Activated T-helper 1 cell treated with anti-CD3 and anti-CD28 coated beads, Interleukin-12 subunit alpha, Interleukin-12 subunit beta, Interleukin-2, Interleukin-4 antibody, amounts not matched to agents 30 ng/mL and 10 ng/mL and 1 ng/mL, durations not matched to agents 14 hours and 24 hours and 36 hours (primary cell): ENCODE measurements at places on chromosomes 13 and 19. TPM values are rescaled to one million over a fixed set of nuclear protein-coding genes. Genes with fewer than 3 reads are reported as not detected.
A peak's percentile ranks its signal among the peaks of the same experiment; 100 is the strongest.

Gene PRPF31
- total RNA-seq = 110 and 118 TPM in 2 replicates

- DNase-seq = no peak
Measured at GRCh38 chr13:61470786-61471185, 55.1 kb upstream of the PCDH20 start.

Gene MIR17HG
- total RNA-seq = 46.5 and 52.1 TPM in 2 replicates

DNA sequence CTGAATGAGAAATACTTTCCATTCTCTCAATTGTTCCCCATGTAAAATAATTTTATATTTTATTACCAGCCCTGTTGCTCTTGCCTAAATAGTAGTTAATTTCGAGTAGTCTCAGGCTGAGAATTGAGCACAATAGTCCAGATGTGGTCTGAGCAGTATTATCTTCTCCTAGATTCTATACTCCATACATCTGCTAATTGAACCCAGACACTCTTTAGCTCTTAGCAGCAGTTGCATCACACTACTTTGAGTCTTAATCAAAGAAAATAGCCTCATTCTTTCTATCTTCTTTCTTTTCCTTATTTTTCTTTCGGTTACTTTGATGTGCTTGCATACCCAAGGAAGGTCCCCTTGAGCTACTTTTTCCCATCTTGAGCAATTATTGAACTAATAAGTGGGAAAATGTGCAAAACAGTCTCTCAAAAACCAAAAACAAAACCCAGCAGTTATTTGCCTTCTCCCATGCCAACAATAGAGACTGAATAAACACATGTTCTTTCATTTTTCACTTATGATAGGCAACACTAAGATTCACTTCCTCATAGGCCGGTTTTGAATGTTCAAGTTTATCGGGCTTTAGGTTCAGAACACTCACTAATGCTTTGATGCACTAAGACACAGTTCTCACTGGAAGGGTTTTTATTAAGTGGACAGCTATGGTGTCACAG lies 204.5 kb downstream of the POU4F1 start:
- DNase-seq = no peak

DNA sequence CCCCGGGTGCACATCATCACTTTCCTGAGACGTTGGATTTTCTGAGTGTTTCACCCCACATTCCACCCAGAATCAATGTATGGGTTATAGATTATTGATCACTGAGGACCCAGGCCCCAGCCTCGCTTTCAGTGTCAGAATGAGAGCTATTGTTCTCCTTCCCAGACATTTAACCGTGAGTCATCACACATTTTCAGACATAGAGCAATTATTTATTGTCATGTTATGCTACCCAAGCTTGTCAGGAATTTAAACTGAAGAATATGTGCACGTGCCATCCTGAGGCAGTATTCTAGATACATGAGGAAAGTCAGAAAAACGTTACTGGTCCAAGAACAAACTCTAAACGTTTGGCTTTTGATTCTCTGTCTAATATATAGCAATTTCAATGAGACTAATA lies 276.6 kb upstream of the ZNF507 start:
- DNase-seq = no peak

Gene VSTM1
- not detected in 2 replicates for total RNA-seq

DNA sequence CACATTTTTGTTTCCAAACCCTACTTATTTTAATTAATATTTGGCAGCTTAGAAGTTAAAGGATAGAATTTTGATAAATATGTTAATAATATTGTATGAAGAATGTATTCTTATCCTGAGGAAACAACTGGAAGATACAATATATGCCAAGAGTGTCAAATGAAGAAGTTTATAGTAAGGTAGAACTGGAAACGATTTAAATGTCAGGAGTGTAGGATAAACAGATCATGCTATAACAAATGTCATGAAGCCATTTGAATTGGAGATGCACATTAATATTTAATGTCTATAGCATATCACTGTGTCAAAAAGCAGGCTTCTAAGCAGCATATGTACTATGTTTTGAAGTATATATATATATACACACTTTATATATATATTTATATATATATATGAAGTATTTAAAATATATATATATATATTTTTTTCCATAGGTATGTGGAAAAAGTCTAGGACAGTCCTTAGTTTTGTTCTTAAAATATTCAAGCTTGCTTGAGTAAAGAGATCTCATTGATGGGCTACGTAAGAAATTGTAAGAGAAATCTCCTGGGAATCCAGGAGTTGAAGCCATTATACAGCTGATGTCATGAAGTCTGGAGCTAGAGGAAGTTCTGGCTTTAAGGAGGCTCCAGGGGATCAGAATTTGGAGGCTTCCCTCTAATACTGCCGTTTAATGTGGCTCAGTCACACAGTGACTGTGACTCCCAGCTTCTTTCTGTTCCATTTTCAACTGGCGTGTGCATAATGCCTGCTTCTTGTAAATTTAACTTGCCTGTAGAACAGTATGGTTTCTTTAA lies 79.9 kb upstream of the MYCBP2 start:
- DNase-seq = no peak

- DNase-seq = no peak
Measured at GRCh38 chr19:55581145-55581822, 636 bp upstream of the ZNF579 start.

- no peak for DNase-seq
Measured at GRCh38 chr19:6766357-6767080, 716 bp downstream of the SH2D3A start.

DNA sequence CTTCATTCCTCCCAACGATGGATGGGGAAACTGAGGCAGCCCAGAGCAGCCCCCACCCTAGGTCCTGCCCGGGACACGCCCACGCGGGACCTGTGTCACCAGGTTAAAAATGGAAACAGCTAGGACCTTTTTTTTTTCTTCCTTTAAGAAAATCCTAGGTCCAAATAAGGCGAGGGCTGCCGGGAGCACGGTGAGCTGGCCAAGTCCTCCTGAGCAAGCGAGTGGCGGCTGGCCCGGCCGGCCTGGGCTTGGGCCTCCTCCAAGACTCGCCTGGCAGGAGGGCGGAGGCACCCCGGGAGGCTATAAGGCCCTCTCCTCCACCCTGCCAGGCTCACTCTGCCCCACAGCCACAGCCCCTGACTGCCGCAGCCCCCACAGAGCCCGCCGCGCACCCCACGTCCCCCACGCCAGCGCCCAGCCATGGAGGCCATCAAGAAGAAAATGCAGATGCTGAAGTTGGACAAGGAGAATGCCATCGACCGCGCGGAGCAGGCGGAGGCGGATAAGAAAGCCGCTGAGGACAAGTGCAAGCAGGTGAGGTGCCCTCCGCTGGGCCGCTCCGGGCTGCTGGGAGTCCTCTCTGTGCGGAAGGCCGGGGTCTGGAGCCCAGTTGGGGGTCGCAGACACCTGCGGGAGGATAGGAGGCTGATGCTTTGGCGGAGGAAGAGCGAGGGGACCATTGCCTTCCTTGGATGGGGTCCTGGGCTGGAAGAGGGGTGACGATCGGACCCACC lies 8.9 kb upstream of the TPM4 start:
- no peak for DNase-seq

Gene ATXN8OS
- not detected in 2 replicates for total RNA-seq

GRCh38 chr19:50873056-50873455 lies at the start of gene KLK2:
KLK2 (plus strand) TSS chr19:50873439; CDS start chr19:50873474, 35 bp downstream.
- DNase-seq = no peak

Gene VSTM2B
- not detected in 2 replicates for total RNA-seq

DNA sequence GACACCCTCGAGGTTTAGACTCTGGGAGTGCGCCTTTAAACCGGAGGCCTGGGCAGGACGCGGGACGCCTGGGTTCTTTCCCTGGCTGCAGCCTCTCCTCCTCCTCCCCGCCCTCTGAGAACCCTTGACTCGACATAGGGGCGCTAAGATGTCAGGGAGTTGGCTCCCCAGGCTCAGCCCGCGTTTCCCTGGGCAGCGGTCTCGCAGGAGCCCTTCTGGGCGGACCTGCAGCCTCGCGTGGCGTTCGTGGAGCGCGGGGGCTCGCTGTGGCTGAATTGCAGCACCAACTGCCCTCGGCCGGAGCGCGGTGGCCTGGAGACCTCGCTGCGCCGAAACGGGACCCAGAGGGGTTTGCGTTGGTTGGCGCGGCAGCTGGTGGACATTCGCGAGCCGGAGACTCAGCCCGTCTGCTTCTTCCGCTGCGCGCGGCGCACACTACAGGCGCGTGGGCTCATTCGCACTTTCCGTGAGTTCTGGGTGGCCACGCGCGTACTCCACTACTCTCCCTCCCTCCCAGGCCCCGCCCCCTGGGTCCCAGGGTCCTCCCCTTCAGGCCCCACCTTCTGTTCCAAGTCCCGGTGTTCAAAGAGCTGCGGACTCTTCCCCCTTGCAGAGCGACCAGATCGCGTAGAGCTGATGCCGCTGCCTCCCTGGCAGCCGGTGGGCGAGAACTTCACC lies 1.3 kb downstream of the ICAM5 start:
- peak; percentile 37 for DNase-seq

DNA sequence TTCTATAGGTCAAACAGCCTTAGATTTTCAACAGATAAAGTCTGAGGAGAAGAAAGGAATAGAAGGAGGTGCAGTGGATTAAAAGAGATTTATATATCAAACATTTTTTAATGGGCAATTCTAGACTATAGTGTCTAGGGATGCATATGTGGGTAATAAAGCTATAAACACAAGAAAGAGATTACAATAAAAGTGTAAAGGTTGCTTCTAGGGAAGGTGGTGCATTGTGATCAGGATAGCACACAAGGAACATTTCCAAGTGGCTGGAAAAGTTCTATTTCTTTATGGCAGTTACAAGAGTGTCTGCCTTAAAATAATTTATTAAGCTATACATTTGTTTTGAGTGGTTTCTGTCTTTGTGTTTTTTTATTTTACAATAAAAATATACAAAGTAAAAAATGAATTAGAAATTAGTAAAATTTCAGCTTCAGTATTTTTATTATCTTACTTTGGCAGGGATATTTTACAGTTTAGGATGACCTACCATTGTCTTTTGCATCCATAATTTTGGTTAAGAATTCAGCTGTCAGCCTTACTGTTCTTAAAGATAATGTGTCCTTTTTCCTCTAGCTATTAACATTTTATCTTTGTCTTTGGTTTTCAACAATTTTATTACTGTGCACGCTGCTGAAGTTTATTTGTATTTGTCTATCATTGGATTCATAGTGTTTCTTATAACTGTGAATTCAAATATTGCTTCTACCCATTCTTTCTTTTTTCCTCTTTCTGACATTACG lies 221.8 kb downstream of the LACC1 start:
- no peak for DNase-seq

GRCh38 chr19:51227326-51227725 lies 2.4 kb downstream of the CD33 start:
- no peak for DNase-seq

DNA sequence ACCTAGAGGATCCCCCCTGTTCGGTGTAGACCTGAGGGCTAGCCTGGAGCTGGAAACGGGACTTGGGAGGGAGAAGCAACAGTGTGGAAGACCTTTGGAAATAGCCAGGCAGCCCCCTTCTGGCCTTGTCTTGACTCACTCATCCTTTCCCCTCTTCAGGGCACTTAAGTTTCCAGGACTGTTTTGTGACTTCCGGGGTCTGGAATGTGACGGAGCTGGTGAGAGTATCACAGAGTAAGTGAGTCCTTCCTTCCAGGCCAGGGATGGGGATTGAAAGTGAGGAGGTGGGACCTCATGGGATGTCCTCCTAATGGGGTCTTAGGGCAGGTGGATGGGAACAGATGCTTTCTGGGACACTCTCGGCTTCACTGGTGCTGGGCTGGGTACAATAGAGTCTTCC lies 29.4 kb downstream of the LYL1 start:
- DNase-seq = no peak

DNA sequence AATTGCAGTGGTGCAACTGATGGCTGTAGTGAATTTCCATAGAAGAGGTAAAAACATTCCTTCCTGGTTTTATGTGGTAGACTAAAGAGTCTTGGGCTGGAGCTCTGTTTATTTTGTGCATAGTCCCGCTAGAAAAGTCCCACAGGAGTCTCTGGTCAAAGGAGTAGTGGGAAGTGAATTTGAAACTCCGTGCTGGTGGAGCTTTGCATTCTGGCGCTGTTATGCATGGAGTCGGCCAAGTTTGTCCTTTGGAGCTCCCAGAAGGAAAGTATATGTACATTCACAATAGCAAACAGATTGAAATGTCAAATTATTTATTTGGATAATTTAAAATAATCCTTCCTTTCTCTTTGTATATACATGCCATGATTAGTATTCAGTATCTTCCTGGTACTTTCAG lies 296.5 kb downstream of the LMO7 start:
- no peak for DNase-seq

- DNase-seq = no peak
Measured at GRCh38 chr13:112522578-112522977, 65.4 kb downstream of the TUBGCP3 start.

DNA sequence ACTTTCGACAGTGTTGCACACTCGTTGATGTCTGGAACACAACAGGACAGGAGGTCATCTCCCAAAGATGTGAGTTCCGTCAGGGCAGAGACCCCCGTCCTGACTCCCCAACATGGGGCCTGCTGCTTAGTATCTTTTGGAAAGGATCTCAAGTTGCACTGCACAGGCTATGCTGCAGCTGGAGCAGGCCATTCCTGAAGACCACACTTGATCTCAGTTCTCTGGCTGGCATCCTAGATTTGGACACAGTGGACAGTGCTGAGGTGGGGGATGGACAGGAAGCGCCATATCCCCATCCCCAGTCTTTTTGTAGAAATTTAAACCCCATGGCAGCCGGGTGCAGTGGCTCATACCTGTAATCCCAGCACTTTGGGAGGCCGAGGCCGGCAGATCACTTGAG lies 5.9 kb downstream of the ADGRE2 start:
- DNase-seq = no peak

- DNase-seq = no peak
Measured at GRCh38 chr13:103288114-103288513, 221.9 kb upstream of the SLC10A2 start.

Gene FUT3
- not detected in 2 replicates for total RNA-seq

- DNase-seq = peak; percentile 39
Measured at GRCh38 chr19:54387991-54388801, 23.5 kb upstream of the LAIR1 start.

Gene BEST2
- 0.12 TPM in 1 of 2 replicates, not detected in the other for total RNA-seq

- DNase-seq = no peak
Measured at GRCh38 chr19:23312515-23312914, 62.3 kb upstream of the ZNF724 start.

Gene RYR1
- 2.6 and 3.8 TPM in 2 replicates for total RNA-seq

DNA sequence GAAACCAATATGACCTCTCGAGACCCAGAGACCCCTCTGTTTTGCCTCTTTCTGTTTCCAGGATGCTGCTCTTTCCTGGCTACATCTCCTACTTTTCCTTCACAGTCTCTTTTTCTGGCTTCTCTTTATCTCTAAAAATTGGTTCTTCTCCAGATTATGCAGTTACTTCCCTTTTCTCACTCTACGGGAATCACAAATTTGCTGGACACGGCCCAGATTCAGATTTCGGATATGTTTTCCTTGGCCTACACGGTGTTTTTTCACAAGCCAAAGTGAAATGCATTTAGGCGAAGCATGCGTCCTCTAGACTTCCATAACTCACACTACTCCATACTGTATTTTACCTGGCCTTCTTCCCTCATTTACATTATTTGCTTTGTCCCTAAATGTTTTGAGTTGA lies 214.7 kb upstream of the MIR17HG start:
- DNase-seq = no peak
